ENCODE measurements at places on chromosomes 5 and 9.

- DNase-seq, result no peak
Observed at GRCh38 chr9:127457191-127457878, 6.0 kb downstream of the LRSAM1 start.

- DNase-seq, result no peak
Observed at GRCh38 chr5:137092831-137093230, 406.3 kb downstream of the SPOCK1 start.

DNA sequence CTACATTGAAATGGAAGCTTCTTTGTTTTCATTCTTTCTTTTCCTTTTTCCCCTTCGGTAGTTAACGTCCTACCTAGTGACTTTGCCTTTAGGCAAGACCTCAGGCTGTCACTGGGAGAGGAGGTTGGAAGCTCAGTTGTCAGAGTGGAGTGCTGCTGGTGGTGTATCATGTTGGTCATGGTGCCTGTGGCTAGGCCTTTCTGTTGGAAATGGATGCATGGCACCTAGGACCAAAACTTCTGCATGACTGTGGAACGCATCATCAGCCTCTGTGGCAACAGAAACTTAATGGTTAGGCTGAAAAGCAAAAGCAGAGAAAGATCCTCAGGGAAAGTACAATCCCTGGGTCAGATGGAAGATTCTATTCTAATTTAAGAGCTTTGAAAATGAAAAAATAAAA is 57.9 kb downstream of the OSTF1 start:
- no peak for DNase-seq

GRCh38 chr9:33161011-33161588 is 6.0 kb downstream of the B4GALT1 start:
- no peak for DNase-seq

GRCh38 chr5:45093377-45093776 is 284.6 kb downstream of the MRPS30 start:
- DNase-seq, result no peak

DNA sequence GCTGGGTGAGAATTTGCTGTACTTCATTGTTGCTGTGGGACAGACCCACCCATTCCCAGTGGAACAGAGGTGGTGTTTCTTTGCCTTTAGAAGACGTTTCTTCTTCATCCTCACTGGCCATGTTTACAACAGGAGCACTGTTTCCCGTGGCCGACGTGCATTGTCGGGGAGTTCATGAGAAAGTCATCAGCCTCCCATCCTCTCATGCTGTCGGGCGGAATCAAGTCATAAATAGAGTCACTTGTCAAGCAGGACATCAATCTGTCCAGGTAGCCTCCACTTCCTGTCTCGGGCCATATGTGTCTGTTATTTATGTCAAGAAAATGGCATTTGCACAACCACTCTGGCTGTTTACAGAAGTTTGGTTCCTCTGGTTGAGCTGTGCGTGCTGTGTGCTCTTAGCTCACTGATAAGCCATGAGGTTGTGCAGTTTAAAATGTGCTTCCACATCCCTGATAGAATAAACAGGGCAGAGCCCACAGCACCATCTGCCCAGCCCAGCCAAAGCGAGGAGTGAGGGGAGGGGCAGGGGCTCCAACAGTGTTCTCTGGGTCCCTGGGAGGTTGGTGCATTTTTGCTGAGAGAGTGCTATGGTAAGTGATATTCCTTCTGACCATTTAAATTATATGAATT is 401.9 kb upstream of the IRX2 start:
- DNase-seq, result no peak

GRCh38 chr9:121277026-121277425 is 9.1 kb downstream of the GSN start:
- no peak for DNase-seq

DNA sequence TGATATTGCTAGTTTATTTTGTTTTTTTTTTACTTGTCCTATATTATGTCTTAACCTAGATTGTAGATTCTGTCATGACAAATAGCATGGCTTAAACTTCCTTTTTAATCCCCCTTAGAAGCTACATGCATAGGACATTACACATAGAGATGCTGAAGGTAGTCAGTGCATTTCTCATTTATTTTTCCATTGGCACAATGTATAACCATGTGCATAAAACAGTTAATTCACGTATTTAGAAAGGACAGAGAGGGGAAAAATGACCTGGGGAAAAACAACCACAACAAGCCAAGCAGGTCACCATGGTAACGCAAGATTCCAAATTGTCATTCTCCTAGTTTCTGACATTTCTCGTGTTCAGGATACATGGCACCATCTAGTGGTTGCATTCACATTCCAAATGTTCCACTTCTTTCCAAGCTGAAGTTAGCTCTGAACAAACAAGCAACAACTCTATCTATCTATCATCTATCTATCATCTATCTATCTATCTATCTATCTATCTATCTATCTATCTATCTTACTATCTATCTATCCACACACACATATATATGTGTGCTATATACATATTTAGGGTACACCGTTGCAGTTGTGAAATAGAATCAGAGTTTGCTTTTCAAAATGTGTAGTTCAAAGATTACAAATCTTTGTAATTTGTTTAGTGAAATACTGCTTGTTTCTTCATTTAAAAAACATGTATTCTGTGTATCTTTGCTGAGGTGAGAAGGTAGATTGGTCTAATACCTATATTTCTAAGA is 487.2 kb upstream of the ST8SIA4 start:
- DNase-seq, result no peak

GRCh38 chr5:179768326-179769085 is 25.3 kb upstream of the LTC4S start:
- DNase-seq, result no peak

GRCh38 chr9:132762896-132763295 is 92.6 kb downstream of the GTF3C4 start:
- DNase-seq, result no peak

- DNase-seq, result no peak
Observed at GRCh38 chr9:17600962-17601593, 22.2 kb downstream of the SH3GL2 start.

DNA sequence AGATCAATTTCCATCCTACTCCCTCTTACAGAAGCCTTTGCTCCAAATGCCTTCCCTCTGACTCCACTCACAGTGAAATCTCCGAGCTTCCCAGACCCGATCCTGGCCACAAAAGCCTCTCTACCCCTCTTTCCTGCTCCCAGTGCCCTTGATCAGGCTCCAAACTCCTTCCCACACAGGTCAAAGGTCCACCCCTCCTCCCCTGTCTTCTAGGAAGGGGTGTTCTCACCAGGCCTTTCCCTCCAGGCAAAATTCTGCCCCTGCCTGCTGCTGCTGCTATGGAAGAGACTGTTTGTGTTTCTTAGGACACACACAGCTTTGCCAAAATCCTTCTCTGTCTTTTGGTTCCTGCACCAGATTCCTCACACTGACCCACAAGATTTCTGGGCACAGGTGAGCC is 85.8 kb upstream of the ALDH1A1 start:
- DNase-seq, result no peak

DNA sequence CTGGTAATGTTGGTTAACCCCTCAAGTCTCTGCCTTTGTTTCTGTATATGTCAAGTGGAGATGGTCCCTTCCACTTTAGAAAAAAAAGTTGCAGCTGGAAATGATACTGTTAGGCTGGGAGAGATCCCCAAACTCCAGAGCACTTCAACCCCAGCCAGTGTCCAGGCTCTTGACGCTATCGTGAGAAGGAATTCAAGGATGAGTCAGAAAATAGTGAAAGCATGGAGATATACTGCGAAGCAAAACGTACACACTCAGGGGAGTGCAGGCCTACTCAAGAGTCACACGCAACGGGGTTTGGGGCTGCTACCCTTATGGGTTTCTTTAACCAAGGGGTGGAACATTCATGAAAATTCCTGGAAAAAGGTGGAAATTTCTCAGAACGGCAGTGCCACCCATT is 24.9 kb downstream of the KCNV2 start:
- DNase-seq, result no peak

DNA sequence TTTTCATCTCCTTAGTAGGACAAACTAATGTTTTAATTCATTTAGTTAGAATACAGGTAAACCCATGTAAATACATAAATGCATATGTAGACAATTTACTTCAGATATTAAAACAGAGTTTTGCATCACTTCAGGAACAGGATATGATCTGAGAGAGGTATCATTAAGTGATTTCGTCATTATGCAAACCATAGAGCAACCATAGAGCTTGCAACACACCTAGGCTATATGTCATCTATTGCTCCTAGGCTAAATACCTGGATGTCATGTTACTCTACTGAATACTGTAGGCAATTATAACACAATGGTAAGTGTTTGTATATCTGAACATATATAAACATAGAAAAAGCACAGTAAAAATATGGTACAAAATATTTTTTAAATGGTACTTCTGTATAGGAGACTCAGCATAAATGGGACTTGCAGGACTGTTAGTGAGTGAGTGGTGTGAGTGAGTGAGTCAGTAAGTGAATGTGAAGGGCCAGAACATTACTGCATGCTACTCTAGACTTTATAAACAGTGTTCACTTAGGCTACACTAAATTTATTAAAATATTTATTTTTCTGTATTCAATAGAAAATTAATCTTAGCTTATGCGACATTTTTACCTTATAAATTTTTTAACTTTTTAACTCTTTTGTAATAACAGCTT is 1377.5 kb upstream of the CDH9 start:
- DNase-seq, result no peak

GRCh38 chr5:145661737-145662485 is 173.2 kb downstream of the PRELID2 start:
- no peak for DNase-seq

GRCh38 chr9:137688725-137689124 is 69.9 kb downstream of the EHMT1 start:
- no peak for DNase-seq

DNA sequence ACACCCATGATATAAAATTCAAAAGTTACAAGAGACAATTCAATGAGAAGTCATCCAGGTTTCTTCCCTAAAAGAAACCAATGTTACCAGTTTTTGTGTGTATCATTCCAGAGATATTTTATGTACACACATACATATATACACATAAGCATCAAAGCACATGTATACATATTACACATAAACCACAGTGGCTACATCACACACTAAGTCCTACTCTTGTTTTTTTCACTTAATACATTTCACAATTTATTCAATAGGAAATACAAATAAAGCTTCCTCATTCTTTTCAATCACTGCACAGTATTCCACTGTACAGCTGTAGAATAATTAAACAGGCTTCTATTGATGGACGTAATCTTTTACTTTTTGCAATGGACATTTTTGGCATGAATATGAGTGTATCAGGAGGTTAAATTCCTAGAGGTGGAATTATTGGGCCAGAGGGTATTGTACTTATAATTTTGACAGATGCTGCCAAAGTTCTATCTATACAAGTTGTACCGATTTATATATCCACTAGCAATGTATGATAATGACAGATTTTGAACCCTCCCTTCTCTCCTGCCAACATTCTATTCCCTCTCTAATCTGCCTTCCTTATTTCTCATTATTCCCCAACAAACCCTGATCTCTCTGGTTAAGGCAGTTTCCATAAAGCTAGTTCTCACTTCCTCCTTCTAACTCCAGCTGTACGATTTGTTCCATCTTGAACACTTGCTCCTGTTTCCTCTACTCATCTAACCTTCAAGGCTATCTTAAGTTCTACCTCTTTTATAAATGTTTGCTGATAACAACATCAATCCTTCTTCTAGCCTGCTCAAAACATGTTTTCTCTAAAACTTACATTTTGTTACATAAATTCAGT is 35.2 kb downstream of the MRPS27 start:
- no peak for DNase-seq

DNA sequence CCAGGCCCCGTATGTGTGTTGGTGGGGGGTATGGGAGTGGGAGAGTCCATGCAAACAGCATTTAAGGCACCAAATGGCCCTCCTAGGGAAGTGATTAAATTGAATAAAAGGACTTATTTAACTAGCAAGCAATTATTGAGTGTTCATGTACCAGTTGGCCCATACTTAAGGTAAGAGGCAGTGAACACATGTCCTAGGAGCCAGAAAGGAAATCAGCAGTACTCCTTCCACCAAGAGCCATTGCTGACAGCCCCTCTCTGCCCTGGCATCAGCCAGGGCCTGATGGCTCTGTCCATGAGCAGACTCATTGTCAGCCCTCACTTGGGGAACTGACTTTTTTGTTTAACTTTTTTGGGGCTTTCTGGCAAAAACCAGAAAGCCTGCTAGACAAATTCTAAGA is 10.4 kb upstream of the SHROOM1 start:
- no peak for DNase-seq

Measured in stimulated activated CD4-positive, alpha-beta T cell treated with anti-CD3 and anti-CD28 coated beads, TNF-alpha, amount 100 ng/mL, for 24 hours (primary cell).